ENCODE measurements at places on chromosomes 13 and 19.

DNA sequence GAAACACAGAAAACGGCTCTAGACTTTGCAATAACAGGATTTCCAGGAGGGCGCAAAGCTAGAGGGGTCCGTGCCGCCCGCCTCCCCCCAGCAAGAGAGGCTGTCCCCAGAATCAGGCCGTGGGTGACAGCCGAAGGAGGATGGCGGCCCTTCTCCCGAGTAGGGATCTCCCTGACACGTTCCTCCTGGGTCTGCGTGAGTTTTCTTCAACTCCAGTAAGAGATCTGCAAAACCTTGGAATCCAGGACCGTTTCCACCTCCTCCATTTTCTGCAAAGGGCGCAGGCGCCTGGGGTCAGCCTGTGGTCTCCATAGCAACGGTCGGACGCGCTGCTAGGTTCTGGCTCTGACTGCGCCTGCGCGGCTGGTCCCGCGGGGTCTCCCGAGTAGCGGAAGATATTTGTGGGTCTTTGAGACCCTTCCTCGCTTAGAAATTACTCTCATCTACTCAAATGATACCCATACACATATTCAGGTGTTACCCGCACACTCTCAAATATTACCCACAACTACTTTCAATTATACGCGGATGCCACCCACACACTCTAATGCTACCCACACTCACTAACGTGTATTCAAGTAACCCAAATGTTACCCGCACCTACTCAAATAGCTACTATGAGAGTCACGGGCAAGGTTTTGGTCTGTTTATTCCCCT, 2.1 kb downstream of the PNMA8C start:
- DNase-seq: peak; percentile 54

DNA sequence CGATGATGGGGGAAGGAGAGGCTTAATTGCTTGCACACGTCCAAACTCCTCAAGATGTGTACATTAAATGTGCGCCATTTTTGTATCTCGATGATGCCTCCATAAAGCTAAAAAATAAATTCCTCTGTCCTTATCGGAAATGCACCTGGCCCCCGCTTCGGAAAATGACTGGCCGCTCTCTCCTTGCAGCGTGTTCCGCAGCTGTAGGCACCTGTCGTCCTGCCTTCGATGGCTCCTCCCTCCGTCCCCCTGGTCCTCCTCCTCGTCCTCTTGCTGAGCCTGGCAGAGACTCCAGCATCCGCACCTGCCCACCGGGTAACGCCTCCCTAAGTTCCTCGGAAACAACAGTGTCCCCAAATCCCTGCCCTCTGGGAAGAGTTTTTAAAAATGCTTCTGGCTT, 1.1 kb downstream of the GALP start:
- no peak for DNase-seq

GRCh38 chr13:39379118-39379517, 223.9 kb downstream of the LHFPL6 start:
- no peak for DNase-seq

DNA sequence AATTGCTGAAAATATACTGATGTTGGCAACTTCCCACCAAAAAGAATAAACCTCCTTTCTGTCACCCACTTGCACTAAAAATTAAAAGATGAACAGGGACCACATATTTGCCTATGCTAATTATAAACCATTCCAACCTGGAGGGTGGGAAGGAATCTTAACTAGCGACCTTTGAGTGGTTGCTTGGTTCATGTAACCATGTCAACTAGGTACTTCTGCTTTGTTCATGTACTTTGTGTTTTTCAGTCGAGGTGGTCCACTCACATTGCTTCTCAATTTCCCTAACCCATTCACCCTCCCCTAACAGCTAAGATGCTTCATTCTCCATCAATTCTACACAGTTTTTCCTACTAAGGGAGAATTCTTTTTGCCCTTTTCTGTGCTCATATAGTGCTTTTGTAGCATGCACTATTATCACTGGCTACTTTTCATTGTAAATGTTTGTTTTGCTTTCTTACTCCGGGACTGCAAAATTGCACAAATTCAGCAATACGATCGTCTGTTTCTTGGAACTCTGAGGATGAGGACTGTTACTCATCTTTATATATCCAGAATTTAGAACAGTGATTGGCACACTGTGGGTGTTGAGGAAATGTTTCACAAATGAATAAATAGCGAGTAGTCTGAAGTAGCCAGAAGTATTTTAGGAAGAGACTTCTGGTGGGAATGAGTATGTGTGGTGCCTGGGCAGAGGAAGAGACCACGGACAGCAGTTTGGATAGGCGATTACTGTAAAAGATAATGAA, 187.5 kb downstream of the GPC6 start:
- DNase-seq: no peak

DNA sequence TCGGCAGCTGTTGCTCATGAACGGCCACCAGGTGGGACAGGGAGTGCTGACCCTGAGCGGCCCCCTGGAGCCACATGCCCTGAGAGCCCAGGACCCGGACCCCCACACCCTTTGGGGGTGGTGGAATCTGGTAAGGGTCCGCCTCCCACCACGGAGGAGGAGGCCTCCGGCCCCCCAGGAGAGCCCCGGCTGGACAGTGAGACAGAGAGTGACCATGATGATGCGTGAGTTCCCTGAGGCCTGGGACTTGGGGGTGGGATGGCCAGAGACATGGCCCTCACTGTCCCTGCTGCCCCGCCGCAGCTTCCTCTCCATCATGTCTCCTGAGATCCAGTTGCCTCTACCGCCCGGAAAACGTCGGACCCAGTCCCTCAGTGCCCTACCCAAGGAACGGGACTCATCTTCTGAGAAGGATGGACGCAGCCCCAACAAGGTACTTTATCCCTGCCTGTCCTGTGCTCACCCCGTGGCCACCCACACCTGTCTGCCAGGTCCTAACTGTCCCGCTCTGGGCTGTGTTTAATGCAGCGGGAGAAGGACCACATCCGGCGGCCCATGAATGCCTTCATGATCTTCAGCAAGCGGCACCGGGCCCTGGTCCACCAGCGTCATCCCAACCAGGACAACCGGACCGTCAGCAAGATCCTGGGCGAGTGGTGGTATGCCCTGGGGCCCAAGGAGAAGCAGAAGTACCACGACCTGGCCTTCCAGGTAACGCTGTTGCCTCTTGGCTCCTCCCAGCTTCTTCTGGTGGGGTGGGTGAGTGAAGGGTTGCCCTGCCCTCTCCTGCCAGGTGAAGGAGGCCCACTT, 14.7 kb upstream of the PRR19 start:
- no peak for DNase-seq
